ENCODE measurements at places on chromosomes 6 and 20.
A peak's percentile ranks its signal among the peaks of the same experiment; 100 is the strongest.

GRCh38 chr6:163347021-163347446 lies 67.5 kb upstream of the QKI start:
- no peak for DNase-seq

GRCh38 chr6:134288538-134289203 lies 29.2 kb downstream of the SGK1 start:
- peak; percentile 26 for DNase-seq

DNA sequence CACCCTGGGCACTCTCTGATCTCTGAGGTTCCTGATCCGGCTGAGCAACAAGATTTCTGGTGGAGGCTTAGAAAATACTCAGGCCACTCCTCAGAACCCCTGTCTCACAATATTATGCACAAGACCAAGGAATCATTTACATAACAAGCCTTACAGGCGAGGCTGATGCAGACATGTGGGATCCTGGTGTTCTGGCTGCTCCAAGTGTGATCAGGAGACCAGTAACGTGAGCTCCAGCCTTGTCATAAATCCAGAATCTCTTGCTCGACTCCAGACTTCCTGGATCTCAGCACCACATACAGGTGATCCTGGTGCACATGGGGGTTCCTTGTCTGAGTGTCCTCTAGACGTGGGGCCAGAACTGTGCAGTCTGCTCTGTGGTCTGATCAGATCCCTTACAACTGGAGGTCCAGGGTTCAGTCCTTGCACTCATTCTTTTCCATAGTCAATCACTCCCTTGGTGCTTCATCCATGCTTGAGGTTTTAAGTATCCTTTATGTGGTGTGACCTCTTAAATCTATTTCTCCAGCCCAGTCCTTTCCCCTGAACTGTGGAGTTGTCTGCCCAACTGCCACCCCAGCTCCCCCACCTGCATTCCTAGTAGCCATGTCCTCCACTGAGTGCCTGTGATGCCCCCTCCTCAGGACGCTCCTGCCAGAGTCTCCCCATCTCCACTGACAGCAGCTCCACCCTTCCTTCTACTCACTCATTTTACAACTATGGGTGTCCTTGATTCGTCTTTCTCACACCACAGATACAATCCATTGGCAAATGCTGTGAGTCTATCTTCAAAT lies 5.1 kb downstream of the HLA-C start:
- DNase-seq = no peak

GRCh38 chr6:126767711-126768110 lies 350.8 kb upstream of the RSPO3 start:
- no peak for DNase-seq

- DNase-seq = no peak
Observed at GRCh38 chr6:127147534-127147933, 29.1 kb downstream of the RSPO3 start.

DNA sequence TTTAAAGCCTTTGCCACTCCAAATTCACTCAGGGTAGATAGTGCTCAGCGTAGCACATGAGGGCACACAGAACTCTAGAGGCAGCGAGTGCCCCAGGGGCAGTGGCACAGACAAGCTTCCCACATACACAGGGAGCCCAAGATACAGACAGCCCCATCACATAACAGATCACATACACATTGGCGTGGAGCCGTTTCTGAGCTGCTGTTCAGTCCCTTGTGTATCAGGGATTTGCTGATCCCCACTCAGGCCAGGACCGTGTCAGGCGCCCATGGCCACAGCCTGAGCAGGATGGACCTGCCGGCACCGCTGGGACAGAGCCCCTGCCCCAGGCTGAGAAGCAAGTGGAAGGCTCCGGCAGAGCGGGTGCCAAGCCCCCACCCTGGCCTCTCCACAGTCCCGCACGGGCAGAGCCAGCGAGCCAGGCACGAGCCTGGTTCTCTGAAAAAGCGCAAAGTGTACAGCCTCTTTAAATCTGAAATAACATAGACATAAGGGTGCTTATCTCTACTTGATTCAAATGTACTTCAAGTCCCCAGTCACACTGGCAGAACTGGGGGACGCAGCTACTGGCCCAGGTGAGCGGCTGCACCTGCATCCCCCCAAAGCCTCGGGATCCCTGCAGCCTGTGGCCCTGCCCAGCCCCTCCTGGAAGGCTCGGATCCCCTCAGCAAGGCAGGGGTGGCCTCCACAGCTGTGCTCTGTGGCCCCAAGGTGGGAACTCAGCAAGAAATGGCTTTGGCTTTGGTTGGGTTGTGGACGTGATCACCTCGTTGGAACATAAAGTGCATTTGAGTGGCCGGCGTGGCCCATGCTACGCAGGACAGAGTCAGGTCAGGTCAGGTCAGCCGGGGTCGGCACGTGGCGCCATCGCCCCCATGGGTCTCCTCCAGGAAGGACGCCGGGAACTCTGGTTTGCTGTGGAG lies 231.3 kb downstream of the ERMARD start:
- no peak for DNase-seq

- no peak for DNase-seq
Observed at GRCh38 chr20:18056174-18057100, 1.3 kb downstream of the OVOL2 start.

- no peak for DNase-seq
Observed at GRCh38 chr6:66731310-66731709, 1024.3 kb upstream of the EYS start.

DNA sequence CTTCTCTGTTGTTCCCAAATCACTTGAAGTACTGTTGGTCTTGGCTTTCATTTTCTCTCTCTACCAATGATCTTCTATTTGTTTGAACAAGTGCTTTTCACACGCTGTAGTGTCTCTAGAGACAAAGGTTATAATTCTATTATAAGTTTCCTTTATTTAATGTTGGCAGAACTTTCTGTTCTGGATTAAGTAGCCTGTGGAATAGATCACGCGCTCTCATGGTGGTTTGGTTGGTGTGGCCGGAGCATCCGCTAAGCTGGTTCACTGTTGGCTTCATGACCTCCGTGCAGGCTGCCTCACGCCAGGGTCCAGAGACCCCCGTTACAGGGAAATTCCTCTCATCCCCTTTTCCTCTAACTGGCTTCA lies 30.9 kb upstream of the KIF25 start:
- no peak for DNase-seq

- DNase-seq = no peak
Observed at GRCh38 chr6:16698162-16698533, 63.1 kb downstream of the ATXN1 start.

DNA sequence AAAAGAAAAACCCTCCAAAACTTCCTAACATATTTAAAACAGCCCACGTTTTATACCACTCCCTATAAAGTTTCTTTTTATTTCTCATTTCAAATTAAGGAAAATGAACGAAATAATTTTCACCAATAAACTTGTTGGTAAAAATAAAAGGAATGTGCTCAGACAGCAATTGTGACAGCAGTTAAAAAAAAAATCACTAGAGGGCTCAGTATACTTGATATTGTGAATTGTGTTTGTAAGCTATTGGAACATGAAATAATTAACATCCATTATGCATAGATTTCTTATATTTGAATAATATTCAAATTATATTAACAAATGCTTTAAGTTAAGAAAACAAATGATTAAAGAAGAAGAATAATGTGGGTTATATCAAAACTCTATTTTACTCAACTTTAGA lies 105.5 kb downstream of the ASCC3 start:
- no peak for DNase-seq

Measured in CD4-positive, alpha-beta T cell treated with Interleukin-15 for 4 hours (primary cell).